ENCODE measurements at places on chromosomes 1 and 21.
A peak's percentile ranks its signal among the peaks of the same experiment; 100 is the strongest.

GRCh38 chr1:112974646-112975045, 18.6 kb upstream of the SLC16A1 start:
- no peak for DNase-seq

- no peak for DNase-seq
Measured at GRCh38 chr1:50705041-50705440, 255.0 kb downstream of the FAF1 start.

- DNase-seq = no peak
Measured at GRCh38 chr1:14094611-14095400, 394.8 kb downstream of the PRDM2 start.

- no peak for DNase-seq
Measured at GRCh38 chr1:216054600-216054999, 368.6 kb downstream of the USH2A start.

GRCh38 chr1:32399843-32400242, 5.6 kb upstream of the BSDC1 start:
- DNase-seq = no peak

DNA sequence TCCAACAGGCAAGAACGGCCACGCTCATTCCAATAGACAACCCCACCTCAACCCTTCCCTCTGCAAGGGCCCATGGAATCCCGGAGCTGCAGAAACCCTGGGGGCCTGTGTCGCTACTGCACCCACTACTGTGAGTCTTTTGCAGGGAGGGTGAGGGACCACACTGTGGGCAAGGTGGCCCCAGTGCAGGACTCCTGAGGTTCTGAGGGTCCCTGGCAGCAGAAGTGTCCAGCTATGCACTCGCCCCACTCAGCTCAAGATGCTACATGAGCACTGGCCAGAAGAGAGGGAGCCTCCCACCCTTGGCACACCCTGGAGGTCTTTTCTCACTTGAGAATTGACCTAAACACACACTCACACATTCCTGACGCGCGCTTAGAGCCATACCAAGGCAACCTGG, 2.1 kb upstream of the PAX7 start:
- DNase-seq = no peak

DNA sequence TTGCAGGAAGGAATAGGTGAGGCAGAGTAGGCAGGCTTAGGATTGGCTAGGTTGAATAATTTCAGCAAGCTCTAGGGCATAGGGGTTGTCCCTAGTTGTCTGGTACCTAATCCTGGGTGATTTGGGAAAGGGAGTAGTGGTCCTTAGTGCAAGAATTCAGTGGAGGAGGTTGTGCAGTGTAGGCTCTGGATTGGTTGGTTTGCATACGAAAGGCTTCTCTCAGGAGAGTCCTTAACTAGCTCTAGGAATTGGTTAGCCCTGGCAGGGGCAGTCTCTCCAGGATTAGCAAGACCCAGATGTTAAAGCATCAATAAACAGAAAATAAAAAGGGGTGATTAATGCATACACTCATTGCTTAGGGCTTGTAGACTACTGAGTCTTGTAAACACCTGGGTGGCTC, 9.6 kb upstream of the CD101 start:
- no peak for DNase-seq

DNA sequence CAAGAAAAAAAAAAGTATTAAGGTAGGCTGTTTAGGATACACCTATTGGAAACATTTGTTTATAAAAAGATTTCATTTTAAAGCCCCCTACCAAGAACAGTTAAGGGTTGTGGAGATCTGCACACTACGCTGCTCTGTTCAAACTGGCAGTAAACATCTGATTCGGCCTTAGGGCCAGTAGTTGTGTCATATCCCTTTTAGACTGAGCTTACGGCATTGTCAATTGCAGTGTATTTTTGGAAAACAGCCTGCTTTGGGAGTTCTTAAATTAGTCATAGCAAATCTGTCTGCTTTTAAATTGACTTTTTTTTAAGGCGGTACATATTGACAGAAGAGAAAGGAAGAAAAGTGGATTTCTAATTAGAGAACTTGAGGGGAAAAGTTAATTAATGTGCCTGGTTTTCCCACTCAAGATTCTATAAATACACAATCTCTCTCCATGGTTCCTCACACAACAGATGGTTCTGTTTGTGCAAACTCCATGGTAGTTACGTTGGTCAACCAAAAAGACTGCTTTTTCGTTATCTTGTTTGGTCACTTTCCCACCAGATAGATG, 1.7 kb upstream of the ELK4 start:
- DNase-seq = peak; percentile 33

DNA sequence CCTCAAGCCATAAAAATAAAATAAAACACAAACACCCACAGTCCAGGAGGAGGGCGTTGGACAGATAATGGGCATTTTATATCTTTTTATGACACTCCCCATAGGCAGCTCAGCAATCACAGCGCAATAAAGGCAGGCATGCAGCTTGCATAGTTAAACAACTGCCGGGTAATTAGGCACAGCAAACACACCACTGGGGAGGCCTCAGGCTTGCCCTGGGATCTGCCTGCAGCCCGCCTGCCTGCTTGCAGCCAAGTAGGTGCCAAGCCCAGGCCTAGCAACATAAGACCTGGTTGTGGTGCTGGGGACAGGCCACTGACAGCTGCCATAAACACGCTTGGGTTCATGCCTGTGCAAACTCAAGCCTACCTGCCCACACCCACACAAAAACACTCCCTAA, 54.2 kb downstream of the DMAP1 start:
- no peak for DNase-seq

GRCh38 chr1:63466759-63467158, 56.3 kb downstream of the ITGB3BP start:
- DNase-seq = no peak
